Transverse colon (tissue), 4 donors: ENCODE measurements at places on chromosomes 6 and 20.

DNA sequence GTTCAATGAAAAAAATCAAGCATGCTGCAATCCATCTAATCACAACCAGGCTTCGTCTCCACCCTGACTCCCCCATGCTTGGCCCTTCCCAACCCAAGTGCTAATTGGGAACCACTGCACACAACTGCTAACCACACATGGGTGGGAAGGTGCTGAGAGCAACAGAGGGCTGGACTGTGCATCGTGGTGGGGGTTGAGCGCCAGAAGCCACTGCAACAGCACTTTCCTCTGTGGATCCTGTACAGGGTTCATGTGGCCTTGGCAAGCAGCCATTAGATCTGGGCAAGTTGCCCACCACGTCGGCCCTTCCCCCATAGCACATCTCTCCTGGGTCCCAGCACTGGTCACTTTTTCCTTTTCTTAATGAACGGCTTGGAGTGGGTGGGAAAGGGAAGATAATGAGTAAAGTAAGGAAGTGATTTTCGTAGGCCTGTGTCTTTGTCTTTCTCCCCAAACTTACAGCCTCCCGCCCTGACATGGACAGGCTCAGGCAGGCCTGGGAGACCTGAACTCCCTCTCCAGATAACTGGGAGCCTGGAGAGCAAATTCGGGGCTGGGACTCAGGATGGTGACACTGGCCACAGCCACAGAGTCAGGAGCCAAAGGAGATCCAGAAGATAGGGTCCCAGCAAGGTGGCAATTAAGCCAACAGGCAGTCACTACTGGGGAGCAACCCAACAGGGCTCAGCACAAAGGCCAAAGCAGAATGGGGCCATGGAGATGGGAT, 34.4 kb upstream of the MRPS10 start:
- DNase-seq, result peak; percentile 64

- DNase-seq, result no peak
These were observed 1.5 kb downstream of the NRM start for GRCh38 chr6:30689022-30689865.

- no peak for DNase-seq
These were observed 146.9 kb downstream of the FUT9 start for GRCh38 chr6:96162711-96163120.

- no peak for DNase-seq
These were observed 177.7 kb upstream of the MCHR2 start for GRCh38 chr6:100171533-100172321.

GRCh38 chr6:3623451-3624249, 127.9 kb downstream of the PXDC1 start:
- DNase-seq, result no peak

DNA sequence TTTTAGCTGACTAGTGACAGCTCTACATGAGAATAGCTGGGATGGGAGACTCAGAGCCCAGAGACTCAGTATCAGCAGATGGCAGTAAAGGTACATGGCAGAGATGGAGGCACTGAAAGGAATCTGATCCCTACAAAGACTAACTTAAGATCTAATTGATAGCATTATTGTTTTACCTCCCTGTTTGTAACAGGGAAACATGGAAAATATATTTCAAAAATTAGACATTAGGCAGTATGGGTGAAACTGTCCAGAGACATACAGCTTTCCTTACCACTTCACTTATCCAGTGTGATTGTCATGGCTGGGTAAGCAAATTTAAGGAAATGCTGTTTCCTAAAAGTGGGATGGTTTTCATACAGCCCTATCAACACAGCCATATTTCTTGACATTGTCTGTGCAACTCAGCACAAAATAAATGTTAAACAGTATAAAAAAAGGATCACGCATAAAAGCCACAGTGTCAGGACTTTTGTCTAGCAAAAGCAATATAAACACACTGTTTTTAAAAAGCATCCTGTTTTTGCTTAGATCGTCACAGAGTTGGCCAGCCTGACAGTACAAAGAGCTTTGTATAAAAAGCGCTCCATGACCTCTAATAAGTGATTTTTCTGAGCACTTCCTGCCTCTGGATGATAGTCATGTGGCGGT, 376.9 kb downstream of the PHF3 start:
- peak; percentile 34 for DNase-seq

DNA sequence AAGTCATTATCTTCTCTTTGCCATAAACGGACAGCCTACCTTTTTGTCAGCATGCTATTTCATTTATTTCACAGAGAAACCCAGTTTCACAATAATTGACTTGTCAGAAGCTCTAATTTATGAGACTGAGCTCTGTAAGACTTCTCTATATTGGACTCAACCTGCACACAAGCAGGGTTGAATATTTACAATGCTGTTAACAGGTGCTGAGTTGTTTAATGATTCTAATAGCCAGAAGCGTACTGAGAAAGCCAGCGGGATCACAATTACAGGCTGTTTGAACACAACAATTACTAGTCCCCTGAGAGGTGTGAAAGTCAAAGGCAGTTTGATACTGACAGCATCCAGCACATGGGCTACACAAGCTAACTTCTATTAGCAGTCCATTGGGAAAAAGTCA, 128.2 kb upstream of the SIM1 start:
- DNase-seq, result no peak

- no peak for DNase-seq
These were observed 5.5 kb upstream of the NTSR1 start for GRCh38 chr20:62702895-62703852.

DNA sequence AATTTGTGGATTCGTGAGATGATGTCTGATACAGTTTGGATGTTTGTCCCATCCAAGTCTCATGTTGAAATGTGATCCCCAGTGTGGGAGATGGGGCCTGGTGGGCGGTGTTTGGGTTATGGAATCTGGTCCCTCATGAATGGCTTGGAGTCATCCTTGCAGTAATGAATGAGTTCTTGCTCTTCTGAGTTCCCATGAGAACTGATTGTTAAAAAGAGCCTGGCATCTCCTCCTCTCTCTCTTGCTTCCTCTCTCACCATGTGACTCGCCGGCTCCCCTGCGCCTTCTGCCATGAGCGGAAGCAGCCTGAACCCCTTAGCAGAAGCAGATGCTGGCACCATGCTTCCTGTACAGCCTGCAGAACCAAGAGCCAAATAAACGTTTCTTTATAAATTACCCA, 30.5 kb upstream of the RPP40 start:
- no peak for DNase-seq

DNA sequence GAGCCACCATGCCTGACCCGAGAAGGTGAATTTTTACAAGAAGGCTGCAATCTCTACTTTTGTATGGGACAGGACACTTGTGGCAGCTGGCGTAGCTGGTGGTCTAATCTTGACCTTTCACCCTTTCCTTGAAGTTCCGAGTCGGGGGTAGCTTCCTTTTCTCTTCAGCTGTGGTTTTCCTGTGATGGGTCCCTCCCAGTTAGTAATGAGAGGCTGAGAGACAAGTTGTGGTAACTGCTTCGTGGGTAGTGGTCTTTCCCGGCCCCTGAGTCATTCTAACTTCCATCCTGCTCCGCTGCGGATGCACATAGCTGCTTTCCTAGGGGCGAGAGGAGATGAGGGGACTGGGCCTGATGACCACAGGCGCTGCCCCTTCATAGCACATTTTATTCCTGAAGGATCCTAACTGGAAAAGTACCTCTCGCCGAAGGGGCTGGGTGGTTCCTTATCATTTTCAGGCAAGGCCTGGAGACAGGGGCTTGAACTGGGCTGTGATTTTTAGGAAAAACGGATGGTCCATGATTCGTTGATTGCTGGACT, 3.1 kb downstream of the SYNJ2 start:
- DNase-seq, result no peak

GRCh38 chr6:142420802-142421201, 119.0 kb downstream of the ADGRG6 start:
- no peak for DNase-seq

GRCh38 chr6:20699402-20699801, 165.1 kb downstream of the CDKAL1 start:
- DNase-seq, result no peak

DNA sequence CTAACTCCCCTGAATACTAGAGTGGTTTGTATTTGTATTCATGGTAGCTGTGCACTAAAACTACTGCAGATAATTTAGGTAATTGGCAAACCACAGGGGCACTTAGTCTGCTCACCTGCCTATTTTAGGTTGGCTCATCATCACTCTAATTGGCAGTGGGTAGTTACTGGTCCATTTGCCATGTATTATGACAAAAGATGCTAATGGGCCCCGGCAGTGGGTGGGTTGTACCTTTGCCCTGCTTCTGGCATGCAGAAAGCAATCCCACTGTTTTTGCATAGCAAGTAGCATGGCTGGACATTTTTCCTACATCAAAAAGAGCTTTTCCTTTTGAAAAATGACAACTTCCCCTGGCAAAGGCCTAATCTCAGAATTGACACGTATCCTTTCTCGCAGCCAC, 741.4 kb upstream of the MAP3K7 start:
- no peak for DNase-seq

DNA sequence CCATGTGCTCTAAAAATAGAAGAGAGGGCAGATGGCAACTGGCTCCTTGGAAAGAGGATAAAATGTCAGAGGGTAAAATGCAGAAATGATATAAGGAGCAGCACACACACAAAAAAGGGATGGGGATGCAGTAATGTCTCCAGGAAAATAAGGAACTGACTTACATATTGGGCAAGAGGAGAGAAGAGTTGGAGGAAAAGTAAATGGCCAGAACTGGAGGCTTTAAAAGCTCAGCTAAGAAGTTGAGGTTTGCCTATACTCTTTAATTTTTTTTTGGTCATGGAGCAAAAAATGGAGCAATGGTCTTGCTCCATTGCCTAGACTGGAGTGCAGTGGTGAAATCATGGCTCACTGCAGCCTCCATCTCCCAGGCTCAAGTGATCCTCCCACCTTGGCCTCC, 93.7 kb downstream of the SULF2 start:
- DNase-seq, result no peak

- DNase-seq, result no peak
These were observed 212.2 kb upstream of the FOXA2 start for GRCh38 chr20:22796469-22797077.

- no peak for DNase-seq
These were observed 8.7 kb upstream of the APCDD1L start for GRCh38 chr20:58523971-58524315.

GRCh38 chr6:150496629-150497028, 103.1 kb upstream of the PLEKHG1 start:
- DNase-seq, result no peak

DNA sequence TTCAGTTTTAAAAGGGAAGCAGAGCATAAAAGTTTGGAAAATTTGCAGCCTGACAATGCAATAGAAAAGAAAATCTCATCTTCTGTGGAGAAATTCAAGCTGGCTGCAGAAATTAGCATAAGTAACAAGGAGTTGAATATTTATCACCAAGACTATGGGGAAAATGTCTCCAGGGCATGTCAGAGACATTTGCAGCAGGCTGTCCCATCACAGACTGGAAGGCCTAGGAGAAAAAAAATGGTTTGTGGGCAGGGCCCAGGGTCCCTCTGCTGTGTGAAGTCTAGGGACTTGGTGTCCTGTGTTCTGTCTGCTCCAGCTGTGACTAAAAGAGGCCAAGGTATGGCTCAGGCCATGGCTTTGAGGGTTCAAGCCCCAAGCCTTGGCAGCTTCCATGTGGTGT, 8.1 kb upstream of the LAMA2 start:
- no peak for DNase-seq

DNA sequence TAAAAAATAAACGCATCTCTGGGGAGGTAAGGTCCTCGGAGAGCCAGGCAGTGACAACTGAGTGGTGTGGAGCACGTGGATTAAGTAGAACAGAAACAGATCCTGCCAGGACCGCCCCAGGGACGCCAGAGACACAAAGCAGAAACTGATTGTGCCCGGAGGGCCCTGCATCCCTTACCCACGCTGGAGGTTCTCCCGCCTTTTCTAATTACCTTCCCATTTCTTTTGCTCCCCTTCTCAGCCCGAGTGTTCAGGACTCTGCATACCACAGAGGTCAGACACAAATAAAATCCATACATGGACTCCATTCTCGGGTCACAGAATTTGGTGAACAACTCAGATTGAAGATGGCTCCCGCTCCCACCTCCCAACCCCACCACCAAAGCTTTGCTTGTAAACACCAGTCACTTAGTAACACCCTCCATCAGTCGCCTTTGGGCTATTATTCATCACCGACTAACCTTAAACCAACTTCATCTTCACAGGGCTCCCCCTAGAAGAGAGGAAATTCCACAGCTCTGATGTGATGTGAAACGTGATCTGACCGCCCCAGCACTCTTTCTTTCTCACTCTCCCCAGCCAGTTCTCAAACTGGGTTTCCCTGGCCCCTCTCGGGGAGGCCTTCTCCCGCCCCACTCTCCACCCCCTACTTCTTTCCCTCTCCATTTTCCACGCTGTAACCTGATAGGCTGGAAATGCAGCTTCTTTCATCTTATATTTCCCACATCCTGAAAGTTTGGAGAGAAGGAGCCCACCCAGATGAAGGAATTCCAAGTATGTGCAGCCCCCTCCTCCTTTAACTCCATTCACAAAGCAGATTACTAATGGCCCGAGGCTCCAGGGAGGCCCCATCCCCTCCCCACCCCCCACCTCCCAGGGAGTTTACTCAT, 32.5 kb upstream of the PIM1 start:
- no peak for DNase-seq

- DNase-seq, result no peak
These were observed 4.4 kb upstream of the IBTK start for GRCh38 chr6:82251942-82252341.

DNA sequence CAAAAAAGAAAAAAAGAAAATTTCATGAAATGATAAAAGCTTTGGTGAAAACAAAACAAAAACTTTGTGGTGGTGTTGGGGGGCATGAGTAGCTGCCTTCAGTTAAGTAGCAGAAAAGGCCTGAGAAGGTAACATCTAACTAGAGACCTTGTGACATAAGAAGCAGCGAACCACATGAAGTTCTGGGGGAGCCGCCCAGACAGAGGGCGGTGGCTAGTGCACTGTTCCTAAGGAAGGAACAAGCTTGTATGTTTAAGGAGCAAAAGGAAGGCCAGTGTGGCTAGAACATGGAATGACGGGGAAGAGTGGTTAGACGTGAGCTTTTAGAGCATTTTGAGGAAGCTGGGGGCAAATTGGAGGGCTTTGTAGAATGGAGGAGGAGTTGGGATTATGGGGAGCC, 7.5 kb upstream of the RSPH3 start:
- no peak for DNase-seq

- no peak for DNase-seq
These were observed 28.2 kb upstream of the FUCA2 start for GRCh38 chr6:143539734-143540133.

DNA sequence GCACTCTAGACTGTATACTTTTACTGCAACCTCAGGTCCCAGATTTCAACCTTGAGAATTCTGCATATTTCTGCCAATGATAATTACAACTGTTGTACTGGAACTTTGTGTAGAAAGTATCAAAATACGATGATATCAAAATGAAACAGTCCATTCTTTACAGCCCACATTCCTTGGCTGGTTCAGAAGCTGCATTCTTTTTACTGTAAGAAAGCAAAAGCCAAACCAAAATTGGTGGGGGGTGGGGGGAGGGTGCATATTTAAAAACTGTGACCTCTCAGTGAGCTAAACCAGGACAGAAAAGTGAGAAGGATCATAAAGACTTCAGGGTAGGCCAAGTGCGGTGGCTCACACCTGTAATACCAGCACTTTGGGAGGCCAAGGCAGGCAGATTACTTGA, 41.8 kb upstream of the UBR2 start:
- DNase-seq, result no peak

- DNase-seq, result no peak
These were observed 11.4 kb downstream of the ID4 start for GRCh38 chr6:19848465-19849029.

GRCh38 chr6:150228072-150228733, 85.4 kb downstream of the PPP1R14C start:
- no peak for DNase-seq

- no peak for DNase-seq
These were observed 1.9 kb downstream of the PNLDC1 start for GRCh38 chr6:159801935-159802334.
